ENCODE measurements at places on chromosomes 16 and 17.

DNA sequence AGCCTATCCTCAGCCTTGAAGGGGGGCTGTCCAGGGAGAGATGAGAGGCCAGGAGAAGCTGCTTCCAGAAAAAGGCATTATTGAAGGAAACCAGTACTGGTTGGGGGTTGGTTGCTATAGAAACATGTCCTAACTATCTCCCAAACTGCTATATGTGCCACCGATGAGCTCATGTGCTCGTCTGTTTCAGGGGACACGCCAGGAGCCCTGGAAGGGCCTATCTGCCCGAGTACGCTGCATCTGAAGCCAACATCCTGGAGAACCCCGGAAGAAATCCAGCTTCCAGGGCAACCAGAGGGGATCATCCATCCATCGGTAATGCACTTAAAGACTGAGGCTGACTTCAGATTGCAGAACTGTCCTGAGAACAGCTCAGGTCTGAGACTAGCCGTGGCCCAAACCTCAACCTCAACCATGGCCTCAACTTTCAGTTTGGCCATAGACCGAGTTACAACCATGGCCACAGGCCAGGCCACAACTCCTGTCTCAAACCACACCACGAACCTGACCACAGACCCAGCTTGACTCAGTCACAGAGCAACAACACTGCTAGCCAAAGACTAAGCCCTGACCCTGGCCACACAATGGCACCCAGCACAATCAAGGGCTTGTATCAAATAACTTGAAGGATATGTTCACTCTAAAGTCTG is 10.2 kb downstream of the PITPNM3 start:
- no peak for DNase-seq

GRCh38 chr17:67578142-67578457 is 139.6 kb upstream of the NOL11 start:
- DNase-seq, result no peak

GRCh38 chr17:9902120-9902519 is 3.0 kb downstream of the RCVRN start:
- no peak for DNase-seq

DNA sequence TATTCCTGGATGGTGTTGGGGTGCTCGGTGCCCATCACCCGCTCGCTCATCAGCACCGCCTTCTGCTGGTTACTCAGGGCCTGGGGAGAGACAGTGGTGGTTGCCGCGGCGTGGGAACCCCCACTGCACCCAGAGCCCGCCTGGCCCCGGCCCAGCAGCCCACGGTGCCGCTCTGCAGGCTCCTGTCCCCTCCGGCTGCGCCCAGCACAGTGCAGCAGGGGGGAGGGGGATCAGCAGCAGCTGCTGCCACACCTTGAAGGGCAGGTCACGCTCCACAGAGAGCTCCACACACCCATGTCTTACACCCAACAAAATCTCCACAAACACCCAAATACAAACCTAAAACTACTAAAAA is 18.8 kb downstream of the CLUH start:
- DNase-seq, result no peak

DNA sequence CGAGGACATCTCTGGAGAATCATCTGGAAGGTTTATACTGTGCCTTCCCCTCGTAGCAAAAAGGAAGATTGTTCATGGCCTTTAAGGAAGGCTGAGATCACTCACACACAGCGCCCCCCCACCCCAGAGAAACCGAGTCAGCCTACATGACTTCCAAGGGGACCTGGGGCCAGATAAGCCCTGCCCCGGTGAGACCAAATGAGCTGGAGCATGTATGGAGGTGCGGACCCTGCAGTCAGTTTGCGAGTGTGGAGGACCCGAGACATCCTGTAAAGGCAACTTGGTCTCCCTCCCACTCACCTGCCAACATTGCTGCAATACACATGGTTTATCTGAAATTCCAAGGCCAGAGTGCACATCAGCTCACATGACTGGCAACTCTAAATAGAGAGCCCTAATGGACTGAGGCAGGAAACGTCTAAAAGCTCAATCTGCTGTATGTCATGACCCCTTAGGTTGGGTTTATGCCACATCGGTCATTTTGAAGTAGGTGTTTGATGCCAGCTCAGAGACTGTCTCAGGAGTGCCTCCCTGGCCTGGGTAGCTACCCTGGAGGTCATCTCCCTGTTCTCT is 233.6 kb downstream of the CPPED1 start:
- no peak for DNase-seq

GRCh38 chr17:19533036-19533717 is 477 bp upstream of the SLC47A1 start:
- no peak for DNase-seq

GRCh38 chr17:19482576-19482975 is 51.1 kb upstream of the SLC47A1 start:
- DNase-seq, result no peak

- no peak for DNase-seq
Observed at GRCh38 chr17:63680700-63681099, 19.2 kb downstream of the LIMD2 start.

GRCh38 chr16:67429799-67430503 is 970 bp upstream of the HSD11B2 start:
- DNase-seq, result no peak

DNA sequence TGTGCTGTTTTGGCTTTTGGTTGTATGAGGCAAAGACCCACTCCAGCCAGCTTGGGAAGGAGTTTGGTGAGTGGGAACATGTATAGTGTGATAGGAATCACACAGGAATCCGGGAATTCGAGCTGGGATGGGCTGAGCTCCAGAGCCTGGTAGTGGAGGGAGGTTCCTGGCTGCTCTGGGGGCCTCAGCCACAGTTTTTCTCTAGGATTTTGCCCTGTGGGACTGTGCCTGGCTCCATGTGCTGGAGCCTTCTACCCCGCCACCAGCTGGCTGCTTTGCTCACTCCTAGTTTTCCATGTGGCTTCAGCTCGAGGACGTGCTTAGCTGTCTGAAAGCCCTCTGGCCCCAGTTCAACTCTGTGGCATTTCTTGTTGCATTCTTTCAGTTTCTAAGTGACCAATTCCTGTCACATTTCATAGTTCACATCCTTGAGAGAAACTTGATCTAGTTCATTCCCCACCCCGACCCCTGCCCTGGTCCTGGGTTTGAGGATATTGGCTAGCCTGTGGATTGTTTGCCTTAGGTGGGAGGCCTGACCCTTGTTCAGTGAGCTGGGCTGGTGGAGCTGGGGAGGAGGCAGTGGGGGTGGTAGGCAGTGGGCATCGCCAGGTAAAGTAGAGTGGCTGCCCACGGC is 5.0 kb downstream of the SEC14L1 start:
- DNase-seq, result no peak

DNA sequence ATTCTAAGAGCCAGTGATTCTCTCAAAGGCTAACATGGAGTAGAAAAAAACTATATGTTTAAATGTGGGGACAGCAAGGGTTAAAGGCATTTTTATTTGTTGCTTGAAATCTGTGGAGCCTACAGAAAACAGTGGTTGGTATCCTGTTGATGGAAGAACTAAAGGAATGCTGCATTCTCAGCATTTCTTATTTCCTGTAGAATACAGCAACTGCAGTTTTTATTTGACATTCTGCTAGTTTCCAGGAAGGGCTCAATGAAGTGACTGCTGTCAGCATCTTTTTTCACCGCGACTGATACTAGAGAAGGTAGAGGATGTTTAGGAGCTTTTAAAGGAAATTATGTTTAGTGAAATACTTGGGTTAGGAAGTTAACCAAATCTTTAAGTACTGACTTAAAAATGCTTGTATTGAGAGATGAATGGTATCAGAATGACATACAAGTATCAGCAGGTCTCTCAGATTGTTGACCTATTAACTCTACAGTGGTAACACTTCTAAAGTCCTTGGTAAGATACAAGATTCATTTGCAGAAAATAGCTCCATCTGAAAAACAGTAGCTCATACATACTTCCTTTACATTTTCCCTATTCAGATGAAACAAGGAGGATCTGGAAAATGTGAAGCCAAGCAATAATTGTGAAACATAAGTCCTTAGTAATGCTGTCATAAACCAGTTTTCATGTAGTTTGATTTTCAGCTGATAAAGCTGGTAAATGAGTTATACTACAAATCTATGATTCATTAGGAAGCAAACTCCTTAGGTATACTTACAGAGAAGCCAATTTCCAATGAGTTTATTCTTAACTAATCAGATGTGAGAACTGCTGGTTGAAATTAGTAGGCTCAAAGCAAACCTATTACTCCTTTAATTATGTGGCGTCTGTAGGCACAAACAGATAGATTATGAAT is 15.2 kb downstream of the CLTC start:
- DNase-seq, result no peak

GRCh38 chr17:40023590-40024292 is 8.5 kb downstream of the CSF3 start:
- DNase-seq, result no peak

DNA sequence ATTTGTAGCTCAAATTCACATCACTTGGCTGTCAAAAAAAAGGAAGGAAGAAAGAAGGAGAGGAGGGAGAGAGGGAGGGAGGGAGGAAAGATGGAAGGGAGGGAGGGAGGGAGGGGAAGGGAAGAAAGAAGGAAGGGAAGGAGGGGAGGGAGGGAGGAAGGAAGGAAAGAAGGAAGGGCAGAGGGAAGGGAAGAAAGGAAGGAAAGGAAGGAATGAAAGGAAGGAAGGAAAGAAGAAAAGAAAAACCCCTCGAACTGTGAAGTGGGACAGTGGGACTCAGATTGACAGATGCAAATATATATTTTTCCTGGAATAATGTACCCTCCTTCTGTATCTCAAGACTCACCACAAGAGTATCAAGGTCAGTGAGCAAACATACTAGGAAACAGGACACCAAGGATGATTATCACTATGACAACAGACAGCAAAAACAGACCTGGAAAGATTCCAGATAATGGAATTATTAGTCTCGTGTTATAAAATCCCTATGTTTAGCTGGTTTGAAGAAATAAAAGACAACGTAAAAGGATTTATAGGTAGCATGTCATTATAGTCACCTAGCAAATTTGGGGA is 24.2 kb upstream of the ABCA3 start:
- DNase-seq, result no peak

GRCh38 chr17:34484193-34484733 is 95.1 kb upstream of the TMEM132E start:
- no peak for DNase-seq
